ENCODE measurements at places on chromosomes 4 and X.

DNA sequence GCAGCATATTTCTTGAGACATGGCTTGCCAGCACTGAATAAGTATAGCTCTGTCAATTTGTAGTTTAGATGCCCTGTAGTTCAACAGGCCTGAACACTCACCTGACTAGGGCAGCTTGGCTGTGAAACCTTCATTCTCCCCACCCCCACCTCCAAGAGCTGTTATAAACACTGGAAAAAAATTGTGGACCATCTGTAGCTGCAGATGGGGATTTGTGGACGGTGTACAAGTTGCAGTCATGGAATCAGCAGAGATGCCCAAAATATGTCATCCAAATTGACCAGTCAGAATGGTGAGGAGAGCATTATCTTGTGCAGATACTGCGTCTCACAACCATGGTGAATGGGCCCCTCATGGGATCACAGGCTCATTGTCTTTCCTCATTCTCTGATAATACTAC is 76.2 kb upstream of the PAQR3 start:
- no peak for DNase-seq

DNA sequence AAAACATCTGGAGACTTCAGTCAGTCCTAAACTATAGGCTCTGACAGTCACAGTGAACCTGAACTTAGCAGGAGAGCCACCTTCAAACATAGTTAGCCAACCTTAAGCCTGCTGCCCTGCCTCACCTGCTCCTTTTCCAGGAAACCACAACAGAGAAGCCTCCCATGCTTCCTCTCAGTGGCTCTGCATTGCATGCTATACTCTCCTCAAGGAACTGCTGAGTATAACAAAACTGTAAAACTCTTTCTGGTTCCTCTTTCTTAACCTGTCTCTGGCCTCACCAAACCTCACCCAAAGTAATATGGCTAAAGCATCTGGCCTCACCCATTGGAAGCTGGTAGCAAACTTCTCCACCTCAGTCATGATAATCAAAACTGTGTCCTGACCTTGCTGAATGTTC is 122.1 kb downstream of the ANKRD50 start:
- no peak for DNase-seq

GRCh38 chr4:43766648-43767047 is 682.0 kb downstream of the KCTD8 start:
- DNase-seq, result no peak

DNA sequence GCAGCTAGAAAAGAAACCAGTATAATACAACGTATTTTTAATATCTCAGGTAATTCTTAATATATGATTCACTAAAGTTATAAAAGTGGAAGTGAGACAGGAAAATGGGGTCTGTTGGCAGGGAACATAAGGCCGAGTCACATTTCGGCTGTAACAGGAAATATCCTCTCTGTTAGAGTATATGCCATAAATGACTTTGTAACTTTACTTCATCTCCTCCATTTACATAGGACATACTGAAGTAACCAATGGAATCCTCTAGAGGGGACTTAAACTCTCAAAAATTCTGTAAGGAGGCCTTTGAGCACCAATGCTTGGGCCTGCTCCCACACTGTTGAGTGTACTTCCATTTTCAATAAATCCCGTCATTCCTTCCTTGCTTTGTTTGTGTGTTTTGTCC is 71.3 kb downstream of the ANKRD17 start:
- peak; percentile 13 for DNase-seq

DNA sequence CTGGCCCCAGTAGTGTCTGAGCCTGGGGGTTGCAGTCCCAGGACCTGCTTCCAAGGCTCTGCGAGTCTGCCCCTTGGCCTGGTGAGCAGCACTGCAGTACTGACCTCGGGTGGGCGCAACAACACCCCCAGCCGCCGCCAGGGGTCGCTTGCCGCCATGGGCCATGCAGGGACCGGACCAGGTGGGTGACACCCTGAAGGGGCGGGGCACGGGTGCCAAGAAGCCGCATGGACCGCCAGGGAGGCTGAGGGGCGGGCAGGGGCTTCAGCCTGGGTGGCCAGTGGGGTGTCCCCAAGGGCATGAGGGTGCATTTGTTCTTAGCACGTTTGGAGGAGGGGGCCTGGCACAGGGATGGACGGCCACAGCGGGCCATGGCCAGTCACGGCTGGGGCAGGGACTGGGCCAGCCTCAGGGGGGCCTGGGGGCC is 25.0 kb downstream of the TACC3 start:
- no peak for DNase-seq

- peak; percentile 53 for DNase-seq
Observed at GRCh38 chr4:168318266-168318895, at the start of gene DDX60. TSS of gene DDX60 (minus strand) at chr4:168318752. CDS start at chr4:168311259, 7,493 bp downstream.

DNA sequence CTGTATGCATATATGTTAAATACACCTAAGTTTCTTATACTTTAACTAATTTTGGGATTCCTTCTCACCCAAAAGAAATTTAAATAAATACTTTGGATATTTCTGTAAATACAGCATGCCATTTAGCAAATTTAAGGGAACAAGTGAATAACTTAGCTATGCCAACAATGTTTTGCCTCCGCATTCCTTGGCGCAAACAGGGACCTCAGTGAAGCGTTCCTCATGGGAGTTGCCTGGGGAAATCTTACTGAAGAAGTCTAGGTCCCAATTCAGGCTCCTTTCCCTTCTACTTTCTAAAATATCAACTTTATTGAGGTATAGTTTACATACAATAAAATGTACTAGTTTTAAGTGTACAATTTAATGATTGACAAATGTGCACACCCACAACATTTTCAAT is 25.0 kb downstream of the COL4A5 start:
- DNase-seq, result no peak

- DNase-seq, result no peak
Observed at GRCh38 chrX:154307202-154307601, 11.6 kb downstream of the TKTL1 start.

- DNase-seq, result no peak
Observed at GRCh38 chrX:1481636-1482529, 29.2 kb upstream of the ASMTL start.

DNA sequence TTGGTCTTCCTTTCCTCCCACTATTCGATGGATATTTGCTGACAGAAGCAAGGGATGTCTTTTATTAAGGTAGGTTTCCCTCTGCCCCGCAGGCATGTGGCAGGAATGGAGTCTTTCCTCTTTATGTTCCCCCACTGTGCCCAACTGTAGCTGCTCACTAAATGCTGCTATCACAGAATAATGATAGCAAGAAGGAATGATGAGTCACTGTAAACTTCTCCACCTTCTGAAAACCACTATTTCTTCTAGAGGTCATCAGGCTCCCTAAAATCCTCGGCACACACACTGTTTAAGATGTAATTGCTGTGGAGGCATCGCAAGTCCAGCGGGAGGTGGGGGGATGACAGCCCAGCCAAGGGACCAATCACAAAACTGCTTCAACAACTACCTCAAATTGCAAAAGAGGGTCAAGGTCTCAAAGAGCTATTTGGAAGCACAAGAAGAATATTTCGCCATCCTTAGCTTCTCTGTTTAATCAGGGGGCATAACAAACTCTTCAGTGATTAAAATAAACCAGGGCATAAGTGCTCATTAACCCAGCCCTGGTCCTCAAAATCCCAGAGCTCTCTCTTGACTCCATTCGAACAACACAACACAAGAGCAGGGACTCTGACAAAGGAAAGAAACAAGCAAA is 13.9 kb downstream of the QDPR start:
- no peak for DNase-seq

GRCh38 chrX:40755291-40756249 is 20.2 kb upstream of the MED14 start:
- no peak for DNase-seq

- no peak for DNase-seq
Observed at GRCh38 chrX:70434914-70435586, 9.6 kb upstream of the DLG3 start.

DNA sequence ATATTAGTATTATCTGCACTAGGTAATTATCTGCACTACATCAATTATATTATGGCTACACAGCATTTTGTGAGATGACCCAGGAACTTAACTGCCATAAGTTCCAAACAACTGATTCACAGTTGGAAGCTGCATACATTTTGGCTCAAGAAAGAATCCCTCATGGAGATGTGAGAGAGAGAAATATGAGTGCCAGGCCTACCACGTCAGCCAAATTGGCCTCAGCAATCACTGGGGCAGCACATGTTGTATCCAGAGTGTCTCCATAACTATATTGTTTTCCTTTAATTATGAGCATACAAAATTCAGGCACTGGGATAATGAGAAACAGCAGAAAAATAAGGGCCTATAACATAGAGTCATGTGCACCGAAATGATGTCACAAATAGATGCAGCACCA is 174.2 kb upstream of the DMD start:
- no peak for DNase-seq

- DNase-seq, result no peak
Observed at GRCh38 chr4:39406763-39407583, at the start of gene KLB. TSS of gene KLB (plus strand) at chr4:39406930. CDS start at chr4:39406950, 20 bp downstream.

GRCh38 chr4:6902318-6903042 is 7.1 kb upstream of the TBC1D14 start:
- DNase-seq, result no peak

GRCh38 chrX:43892336-43892870 is 10.2 kb upstream of the MAOB start:
- no peak for DNase-seq

GRCh38 chrX:51891821-51892551 is 1.4 kb upstream of the MAGED1 start:
- DNase-seq, result peak; percentile 54

DNA sequence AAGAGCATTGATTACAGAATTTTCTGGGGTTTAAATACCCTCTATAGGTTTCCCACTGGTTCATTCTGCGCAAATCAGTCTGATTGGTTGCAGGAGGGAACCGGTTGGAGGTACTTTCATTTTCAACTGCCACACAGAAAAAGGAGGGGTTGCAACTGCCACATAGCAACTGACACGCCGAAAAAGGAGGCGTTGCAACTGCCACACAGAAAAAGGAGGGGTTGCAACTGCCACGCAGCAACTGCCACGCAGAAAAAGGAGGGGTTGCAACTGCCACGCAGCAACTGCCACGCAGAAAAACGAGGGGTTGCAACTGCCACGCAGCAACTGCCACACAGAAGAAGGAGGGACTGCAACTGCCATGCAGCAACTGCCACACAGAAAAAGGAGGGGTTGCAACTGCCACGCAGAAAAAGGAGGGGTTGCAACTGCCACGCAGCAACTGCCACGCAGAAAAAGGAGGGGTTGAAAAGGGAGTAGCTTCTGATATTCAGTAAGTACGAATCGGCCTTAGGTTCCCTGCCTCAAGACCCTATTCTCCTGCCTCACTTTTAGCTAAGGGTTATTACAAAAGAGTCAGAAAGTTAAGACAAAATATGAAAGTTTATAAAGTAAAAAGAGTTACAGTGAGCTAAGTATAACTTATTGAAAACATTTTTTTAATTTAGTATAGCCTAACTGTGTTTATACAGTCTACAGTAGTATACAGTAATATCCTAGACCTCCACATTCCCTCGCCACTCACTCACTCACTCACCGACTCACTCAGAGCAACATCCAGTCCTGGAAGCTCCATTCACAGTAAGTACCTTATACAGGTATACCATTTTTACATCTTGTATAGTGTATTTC is 431.8 kb downstream of the KCTD8 start:
- no peak for DNase-seq

DNA sequence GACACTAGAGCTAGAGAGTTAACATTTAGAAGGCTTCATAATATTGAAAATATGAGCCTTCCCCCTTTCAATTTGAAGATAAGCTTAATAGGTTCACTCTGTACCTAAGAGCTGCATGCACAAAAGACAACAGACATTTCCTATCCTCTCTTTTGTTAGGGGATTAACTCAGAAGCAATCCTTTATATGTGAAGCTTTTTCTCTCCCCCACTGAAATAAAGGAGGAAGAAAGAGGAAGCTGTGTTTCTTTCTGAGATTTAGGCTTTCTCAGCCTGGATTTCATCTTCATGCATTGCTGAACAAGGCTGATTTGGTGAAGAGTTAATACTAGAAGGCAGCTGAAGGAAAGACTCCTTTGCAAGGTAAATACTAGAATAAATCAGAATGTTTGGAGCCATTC is 21.0 kb upstream of the CABS1 start:
- no peak for DNase-seq

- no peak for DNase-seq
Observed at GRCh38 chrX:43881410-43882293, 598 bp downstream of the MAOB start.

GRCh38 chrX:47112316-47112954 is 32.1 kb downstream of the NDUFB11 start:
- DNase-seq, result no peak

DNA sequence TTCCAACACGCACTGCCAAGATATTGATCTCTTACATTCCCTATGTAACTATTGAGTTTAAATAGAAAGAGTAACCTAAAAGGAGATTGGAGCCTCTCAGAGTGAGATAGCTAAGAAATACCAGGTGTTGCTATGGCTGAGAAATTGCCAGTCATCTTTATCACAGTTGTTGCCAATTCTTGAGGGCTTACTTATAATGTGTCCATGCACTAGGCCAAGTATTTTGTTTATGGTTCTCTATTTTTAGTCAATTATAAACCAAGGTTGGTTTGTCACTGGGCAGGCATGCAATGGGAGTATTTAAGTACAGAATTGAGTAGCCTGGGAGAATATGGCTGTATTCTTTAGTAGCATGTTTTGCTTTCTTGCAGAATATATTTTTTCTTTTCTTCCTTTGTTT is 201.6 kb downstream of the TEX13A start:
- no peak for DNase-seq

- DNase-seq, result no peak
Observed at GRCh38 chr4:102402223-102402622, 56.9 kb upstream of the SLC39A8 start.

GRCh38 chrX:125205918-125206665 is 113.6 kb upstream of the TEX13C start:
- DNase-seq, result no peak

GRCh38 chr4:83947830-83948193 is 411.9 kb downstream of the GPAT3 start:
- DNase-seq, result no peak

DNA sequence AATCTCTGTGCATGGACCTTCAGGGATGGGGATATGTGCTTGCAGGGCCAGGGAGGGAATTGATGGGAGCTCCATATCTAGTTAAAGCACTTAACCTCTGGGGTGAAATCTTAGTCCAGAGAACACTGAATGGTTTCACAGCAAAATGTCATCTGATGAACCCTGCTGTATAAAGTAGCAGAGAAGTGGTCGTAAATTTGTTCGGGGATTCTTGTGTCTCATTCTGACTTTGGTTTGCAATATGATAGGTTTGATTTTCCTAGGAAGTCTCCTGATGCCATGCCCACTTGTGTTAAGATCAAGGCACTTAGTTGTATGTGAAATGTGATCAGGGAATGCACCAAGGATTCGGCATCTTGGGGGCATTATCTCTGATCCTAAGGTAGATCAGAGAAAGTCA is 96.9 kb downstream of the NHS start:
- no peak for DNase-seq

- no peak for DNase-seq
Observed at GRCh38 chr4:7361280-7361895, 73.3 kb downstream of the PSAPL1 start.

- DNase-seq, result no peak
Observed at GRCh38 chrX:38954520-38954919, 153.3 kb downstream of the MID1IP1 start.

- DNase-seq, result no peak
Observed at GRCh38 chr4:161466316-161466715, 697.5 kb downstream of the FSTL5 start.

GRCh38 chr4:78361621-78362120 is 189.9 kb upstream of the ANXA3 start:
- no peak for DNase-seq

Data from HS-5 (cell line).